ENCODE measurements at places on chromosomes 3 and 15.

DNA sequence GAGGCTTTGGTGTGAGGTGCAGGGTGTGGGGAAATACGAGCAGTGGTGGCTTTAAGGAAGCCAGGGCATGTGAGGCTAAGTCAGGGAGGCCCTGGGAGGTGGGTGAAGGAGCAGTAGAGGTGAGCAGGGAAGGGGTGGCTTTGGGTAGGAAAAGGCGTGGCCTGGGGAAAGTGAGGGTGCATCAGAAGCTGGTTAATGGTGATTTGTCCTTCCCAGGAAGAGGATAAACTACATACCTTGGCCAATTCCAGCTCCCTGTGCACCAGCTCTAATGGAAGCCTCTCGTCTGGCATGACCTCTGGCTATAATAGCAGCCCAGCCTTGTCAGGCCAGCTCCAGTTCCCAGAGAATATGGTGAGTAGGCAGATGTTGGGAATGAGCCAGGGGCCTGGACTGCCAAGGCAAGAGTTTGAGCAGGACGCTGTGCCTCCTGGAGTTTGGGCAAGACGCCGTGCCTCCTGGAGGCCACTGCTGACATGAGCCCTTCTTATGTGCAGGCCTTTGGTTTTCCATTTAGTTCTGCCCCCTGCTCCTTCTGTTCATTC lies 41.3 kb downstream of the CDAN1 start:
- DNase-seq: no peak

DNA sequence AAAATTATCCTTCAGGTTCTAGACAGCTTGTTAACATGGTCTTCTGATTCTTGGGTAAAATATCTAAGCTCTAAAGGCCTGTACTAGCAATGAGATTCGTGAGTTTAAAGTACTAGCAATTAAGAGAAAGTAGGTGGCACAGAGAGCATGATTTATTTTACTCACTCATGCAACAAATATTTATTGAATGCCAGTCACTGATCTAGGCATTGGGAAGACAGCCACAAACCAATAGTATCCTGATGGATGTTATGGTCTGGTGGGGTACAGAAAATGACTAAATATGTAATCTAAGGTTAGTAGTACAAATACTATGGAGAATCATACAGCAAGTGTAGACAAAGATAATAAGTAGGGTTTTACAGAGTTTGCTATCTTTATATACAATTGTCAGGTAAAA lies 751.3 kb downstream of the ZNF385D start:
- no peak for DNase-seq

DNA sequence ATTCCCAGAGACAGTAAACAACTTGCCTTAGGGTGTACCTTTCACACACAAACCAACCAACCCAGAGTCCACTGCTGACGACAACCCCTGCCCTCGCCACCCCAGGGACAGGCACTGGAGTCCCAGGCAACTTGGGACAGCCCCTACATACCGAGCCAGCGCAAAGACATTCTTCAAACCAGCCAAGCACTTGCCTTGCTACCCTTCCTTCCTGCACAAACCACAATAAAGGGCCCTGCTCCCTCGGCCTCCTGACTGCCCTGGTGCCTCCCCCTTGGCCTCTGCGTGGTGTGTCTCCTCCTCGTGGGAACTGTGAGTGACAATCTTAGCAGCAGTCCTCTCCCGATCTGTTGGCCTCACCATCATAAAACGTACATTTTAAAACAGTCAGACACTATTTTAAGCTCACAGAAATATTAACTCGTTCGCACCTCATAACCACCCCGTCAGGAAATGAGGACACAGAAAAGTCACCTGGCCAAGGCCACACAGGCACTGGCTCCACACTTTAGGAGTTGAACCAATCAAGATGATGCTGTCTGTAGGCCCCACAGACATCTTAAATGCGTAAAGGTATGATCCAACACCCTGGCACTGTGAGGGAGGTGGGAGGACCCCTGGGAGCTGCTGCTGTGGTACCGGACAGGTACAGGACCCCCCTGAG lies 113.8 kb downstream of the ADCY5 start:
- DNase-seq: peak; percentile 41

DNA sequence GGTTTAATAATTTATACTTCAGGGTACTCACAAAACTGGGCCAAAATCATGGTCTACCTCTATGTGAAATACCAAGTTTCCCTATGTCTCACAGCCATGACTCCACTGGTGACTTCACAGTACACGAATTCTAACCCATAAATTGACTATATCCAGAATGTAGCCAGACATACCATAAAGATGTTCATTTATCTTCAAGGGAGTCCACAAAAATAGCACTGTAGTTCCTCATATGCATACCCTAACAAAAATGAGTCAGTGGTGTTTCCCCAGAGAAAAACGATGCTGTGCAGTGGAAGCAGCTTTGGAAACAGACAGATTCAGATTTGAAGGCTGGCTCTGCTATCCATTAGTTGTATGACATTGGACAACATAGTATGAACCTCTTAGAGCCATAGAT lies 438.8 kb downstream of the FHIT start:
- DNase-seq: no peak

GRCh38 chr3:86087160-86087871 lies 903.6 kb downstream of the VGLL3 start:
- no peak for DNase-seq

DNA sequence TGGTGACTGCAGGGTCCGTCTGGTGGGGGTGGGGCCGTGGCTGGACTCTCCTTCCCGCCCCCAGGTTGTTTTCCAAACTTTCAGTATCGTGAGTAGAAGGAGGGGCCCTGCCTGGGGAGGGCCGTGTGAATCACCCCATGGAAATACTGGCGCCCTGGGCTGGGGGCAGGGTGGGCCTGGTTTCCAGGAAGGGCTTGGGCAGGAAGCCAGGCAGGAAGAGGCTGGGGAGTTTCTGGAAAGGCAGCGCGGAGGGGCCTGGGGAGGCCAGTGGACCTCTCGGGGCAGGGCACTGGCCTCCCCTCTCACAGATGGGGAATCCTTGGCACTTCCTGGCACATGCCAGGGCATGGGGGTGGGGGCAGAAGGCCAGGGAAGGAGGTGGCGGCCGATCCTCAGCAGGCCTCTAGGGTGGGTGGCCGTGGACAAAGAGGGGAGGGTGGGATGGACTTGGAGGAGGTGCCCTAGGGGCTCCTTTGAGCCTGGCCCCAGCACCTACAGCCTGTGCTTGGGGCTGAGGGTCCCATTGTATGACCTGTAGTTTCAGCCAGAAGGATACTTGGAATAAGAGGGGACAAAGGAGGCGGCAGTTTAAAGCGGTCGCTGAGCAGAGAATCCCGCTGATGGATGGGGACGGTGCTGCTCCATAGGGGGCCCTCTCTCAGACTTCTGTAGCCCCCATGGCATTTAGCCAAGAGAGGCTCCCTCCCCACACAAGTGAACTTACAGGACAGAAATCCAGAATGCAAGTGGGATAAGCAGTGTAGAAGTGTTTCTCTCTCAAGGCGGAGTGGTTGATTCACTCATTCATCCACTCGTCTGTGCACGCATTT lies 56.5 kb upstream of the GATA2 start:
- DNase-seq: no peak

DNA sequence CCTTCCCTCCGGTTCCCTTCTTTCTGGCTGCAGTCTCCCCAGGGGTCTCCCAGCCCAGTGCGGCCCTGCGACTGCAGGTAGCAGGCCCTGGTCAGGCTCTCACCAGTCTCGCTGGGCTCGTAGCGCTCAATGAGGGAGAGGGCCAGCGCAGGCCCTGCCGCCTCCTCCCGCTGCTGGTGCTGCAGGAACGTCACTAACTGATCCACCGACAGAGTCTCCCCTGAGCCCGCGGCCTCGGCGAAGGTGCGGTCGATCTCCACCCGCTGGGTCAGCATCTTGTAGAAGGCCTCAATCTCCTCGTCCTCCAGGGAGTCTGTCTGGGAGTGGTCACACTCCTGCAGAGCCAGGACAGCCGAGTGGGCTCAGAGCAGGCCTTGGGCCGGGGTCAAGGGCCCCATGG lies 18.3 kb downstream of the PLCD1 start:
- DNase-seq: no peak

DNA sequence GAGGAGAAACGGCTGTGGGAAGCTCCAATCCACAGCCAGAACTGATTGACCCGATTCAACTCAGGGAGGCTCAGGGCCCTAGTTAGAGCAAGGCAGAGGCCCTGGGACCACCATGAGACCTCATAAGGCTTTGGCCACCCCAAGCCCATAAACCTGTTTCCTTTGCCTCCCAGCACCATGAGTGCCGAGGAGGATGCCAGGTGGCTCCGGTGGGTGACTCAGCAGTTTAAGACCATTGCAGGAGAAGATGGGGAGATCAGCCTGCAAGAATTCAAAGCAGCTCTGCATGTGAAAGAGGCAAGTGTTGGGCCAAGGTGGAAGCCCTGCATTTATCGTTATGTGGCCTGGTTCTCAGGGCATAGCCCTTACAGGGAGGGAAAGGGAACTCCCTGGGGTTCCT lies 11.9 kb downstream of the NOX5 start:
- DNase-seq: no peak

- DNase-seq: no peak
Measured at GRCh38 chr3:9548991-9549390, 4.6 kb downstream of the LHFPL4 start.

GRCh38 chr15:61974759-61975158 lies 85.5 kb downstream of the VPS13C start:
- DNase-seq: peak; percentile 21

- no peak for DNase-seq
Measured at GRCh38 chr3:5458526-5458925, 271.0 kb downstream of the EDEM1 start.

DNA sequence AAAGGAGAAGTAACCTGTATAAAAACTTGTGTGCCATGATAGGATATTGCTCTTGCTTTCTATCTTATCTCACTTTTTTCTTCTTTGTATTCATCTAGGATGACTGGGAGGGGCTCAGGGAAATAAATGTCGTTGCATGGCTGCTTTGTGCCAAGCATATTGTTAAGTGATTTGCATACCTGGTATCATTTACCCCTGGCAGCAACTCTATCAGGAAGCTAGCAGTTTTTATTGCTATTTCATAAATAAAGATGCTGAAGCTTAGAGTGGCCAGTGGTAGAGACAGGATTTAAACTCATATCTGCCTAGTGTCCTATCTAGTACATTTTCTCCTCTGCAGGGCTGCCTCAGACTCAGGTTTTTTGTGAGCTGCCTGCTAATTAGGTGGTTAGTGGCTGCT lies 253.3 kb downstream of the PTPRG start:
- DNase-seq: peak; percentile 22

- no peak for DNase-seq
Measured at GRCh38 chr3:126544596-126545281, 14.0 kb downstream of the C3orf22 start.

DNA sequence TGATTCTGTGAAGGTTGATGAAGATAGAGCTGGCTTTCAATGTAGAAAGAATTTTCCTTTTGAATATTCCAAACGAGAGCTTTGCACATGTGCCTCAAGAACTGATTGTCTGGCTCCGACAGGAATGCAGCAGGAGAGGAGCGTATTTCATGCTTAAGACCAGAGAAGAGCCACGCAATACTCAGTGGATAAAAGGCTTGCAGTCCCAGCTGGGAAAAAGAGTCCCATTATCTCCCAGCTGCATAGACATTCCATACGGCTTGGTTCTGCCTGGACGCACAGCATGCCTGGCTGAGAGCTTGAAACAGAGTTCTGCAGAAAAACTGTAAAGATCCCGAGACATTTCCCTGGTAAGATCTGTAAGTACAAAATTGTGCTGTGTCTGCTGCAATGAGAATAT lies at the start of gene CNTN6:
TSS of gene CNTN6 (plus strand) at position 254 of the 400 bp plus-strand sequence. CDS start 54,985 bp downstream, outside the sequence.
- no peak for DNase-seq

DNA sequence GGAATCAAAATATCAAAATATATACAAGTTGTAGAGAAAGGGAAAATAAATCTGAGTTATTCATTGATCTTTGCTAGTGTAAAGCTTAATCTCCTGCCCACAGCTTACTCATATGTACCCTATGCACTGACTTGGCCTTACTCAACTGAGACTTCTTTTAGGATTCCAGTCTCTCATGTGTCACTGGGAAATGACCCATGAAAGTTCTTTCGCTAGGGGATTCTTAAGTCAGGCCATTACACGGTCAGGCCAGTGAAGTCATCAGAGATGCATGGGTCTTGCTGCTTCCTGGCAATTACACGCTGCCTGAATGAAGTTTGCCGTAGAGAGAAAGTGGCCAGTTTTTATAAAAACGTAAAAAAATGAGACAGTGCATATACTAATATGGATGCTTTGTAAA lies 20.7 kb upstream of the LPP start:
- no peak for DNase-seq

DNA sequence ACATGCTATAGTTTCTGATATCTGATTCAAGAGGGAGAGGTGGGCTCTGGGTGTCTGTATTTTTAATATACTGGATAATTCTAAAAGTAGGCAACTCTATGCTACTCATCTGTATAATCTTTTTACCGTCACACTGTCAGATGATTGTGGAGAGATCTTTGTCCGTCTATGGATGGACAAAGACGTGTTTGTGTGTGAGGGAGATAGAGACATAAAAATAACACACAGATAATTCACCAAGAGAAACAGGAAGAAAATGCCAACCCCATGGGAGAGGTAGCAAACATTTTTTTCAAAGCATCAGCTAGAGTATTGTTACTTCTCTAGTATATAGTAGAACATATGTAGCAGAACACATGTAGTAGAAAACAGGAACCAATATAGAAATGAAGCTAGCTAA lies 346.1 kb downstream of the AGBL1 start:
- DNase-seq: no peak

- DNase-seq: no peak
Measured at GRCh38 chr15:88337993-88338392, 81.5 kb upstream of the NTRK3 start.

DNA sequence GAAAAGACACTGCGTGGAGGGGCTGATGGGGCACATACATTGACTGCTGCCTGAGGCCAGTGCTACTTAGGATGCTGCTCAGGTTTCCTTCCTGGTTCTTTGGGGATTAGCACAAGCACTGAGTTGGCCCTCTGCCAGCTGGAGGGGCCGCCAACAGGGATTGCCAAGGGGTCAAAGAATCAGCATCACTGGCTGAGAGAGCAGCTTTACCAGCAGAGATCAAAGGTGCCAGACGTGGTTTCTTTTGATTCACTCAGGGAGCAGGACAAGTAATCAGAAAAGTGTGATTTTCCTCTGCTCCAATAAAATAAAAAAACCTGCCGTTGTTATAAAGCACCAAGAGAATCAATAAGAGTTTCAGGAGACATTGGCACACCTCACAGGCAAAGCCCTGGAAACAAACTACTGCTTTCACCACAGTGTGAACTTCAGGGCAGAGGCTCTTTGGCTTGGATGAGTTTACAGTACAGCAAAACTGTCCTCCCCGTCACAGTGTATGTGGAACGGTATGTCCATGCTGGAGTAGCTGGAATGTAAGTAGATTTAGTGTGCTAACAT lies 45.8 kb upstream of the FSIP1 start:
- DNase-seq: no peak

GRCh38 chr15:53072077-53072476 lies 281.9 kb upstream of the ONECUT1 start:
- peak; percentile 58 for DNase-seq

DNA sequence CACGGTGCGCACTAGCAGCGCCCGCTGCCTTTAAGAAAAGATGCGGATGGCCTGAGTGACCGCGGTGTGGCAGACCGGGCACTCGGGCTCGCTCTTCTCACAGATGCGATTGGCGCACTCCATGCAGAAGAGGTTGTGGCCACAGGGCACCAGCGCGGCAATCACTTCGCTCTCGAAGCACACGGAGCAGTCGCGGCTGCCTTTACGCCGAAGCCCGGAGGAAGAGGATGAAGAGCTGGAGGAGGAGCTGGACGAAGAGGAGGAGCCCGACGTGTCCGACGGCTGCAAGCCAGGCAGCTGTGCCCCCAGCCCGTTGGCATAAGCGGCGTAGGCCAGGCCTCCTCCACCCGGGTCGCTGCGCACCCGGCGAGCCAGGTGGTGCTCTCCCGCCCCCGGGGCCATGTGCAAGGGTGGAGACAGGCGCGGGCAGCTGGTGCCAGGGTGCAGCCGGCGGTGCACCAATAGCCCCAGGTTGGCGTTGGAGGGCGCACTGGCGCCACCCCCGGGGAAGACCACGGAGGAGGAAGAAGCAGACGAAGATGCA lies 2.6 kb downstream of the MEX3B start:
- DNase-seq: no peak

Data from MM.1S (cell line).